Hindlimb muscle (tissue), 1 donor: ENCODE measurements at places on chromosomes 3 and 15.

- no peak for DNase-seq
These were observed 3.8 kb downstream of the SKOR1 start for GRCh38 chr15:67828969-67829646.

GRCh38 chr15:28098766-28099554 is at the start of gene OCA2:
TSS of gene OCA2 (minus strand) at chr15:28099315. CDS start at chr15:28081874, 17,441 bp downstream.
- DNase-seq, result no peak

DNA sequence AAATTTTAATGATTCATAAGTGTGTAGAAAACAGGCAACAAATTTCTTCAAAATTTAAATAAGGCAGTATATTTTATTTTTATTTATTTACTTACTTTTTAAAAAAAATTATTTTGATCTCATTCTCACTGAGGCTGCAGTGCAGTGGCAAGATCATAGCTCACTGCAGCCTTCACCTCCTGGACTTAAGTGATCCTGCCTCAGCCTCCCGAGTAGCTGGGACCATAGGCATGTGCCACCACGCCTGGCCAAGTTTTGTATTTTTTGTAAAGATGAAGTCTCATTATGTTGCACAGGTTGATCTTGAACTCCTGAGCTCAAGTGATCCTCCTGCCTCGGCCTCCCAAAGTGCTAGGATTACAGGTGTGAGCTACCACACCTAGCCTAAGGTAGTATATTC is 61.2 kb upstream of the XRN1 start:
- no peak for DNase-seq

GRCh38 chr15:20352241-20353200 is 189.1 kb downstream of the GOLGA6L6 start:
- DNase-seq, result no peak

GRCh38 chr3:179234199-179234598 is 16.7 kb downstream of the KCNMB3 start:
- no peak for DNase-seq

GRCh38 chr3:4957978-4958377 is 21.3 kb upstream of the BHLHE40 start:
- DNase-seq, result no peak
